ENCODE measurements at places on chromosomes 2 and 18.

DNA sequence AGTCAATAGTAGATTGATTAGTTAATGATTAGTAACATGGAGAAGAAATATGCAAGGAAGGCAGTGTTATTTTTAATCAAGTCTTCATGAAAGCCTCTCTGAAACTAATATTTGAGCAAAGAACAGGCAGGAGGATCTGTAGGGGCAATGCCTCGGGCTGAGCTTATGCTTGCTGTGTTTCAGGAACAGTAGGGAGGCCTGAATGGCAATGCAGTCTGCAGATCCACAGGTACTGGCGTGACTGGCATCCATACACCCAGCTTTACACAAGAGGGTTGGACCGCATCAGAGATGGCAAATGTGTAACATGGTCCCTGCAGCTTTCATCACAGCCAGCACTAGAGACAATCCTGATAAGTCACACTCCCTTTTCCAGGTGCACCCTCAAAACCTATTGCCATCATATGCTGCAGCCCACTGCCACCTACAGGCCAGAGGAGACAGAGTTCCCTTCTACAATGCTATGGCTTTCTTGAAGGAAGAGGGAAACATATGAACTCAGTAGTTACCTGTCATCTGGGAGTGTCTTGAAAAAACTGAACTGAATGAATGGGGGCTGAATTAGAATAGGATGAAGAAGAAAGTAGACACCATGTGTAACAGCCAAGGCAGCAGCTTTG is 582.4 kb upstream of the RAB6C start:
- DNase-seq = no peak

GRCh38 chr2:71697106-71698004 is 244.0 kb downstream of the DYSF start:
- DNase-seq = no peak

- no peak for DNase-seq
Measured at GRCh38 chr2:166417669-166418068, 41.9 kb upstream of the SCN9A start.

DNA sequence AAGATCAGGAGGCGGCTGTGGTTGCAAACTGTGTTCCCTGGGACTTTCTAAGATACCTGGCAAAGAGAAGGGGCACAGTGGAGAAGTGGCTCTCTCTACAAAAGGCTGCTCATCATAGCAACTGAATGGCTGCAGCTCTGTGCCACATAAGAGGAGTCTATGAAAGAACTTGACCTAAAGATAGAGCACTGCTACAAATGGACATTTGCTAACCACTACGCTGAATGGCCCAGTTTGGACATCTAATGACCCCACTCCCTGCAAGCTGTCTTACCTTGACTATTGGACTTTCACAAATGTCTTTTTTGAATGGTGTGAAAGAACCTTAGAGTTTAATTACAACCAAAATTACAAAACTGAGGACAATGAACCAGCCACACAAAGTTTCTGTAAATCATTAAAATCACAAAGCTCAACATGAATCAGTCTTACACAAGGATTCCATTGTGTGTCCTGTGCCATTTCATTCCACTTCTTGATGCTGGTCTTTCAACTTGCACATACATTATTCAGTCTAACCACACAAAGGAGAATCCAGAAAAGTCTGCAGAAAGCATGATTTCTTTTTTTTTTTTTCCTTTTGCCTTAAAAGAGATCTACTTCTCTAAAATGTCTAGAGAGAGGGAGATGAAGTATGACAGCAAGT is 154.0 kb downstream of the LAMA1 start:
- DNase-seq = no peak

- no peak for DNase-seq
Measured at GRCh38 chr18:24536326-24536725, 75.9 kb downstream of the HRH4 start.

DNA sequence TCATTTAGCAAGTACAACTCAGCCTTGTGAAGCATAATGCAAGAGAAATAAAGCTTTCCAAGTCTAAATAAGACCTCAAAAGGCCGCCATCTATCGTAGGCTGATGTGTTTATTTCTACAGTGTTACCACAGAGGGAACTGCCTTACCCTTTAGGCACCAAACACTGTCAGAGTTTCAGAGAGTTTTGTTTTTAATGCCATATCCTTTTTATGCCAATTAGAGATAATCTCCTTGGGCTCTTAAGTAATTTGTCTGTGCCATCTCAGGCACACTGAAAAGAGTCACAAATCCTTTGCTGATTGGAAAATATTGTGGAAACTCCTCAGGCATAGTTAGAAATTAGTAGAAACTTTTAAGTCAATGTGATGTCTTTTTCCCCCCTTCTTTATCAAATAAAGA is 797.1 kb downstream of the SLC4A3 start:
- no peak for DNase-seq

DNA sequence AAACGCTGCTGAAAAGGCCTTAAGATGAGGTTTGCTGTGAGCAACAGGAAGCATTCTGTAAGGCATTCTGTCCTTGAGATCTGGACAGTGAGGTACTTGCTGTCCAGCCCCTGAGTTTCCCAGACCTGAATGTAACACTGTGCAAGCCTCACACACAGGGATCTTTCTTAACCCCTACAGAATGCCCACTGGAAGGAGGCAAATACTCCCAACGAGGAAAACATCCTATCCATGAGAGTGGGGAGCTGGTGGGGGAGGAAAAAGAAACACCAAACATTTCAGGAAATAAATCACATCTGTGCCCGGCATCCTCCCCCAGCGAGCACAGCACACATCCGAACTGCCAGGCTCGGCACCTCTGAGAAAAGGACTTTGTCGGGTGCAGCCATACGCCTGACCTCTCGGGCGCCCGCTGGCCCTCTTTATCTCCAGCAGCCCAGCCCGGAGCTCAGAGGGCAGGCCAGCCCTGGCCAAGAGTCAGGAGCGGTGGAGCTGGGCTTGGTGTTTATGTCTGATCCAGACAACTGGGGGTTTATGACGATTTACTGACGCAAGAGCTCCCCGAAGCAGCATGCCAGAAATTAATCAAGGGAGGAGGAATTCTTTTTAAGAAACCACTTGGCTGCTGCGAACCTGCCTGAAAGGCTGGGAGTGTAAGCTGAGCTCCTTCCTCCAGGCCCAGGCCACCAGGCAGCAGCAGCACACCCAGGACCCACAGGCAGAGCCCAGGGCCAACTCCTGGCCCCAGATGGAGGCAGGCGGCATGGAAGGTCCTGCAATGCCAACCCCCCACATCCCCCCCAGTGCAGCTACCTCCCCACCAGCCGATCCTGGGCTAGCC is 72.2 kb downstream of the HDAC4 start:
- no peak for DNase-seq

- no peak for DNase-seq
Measured at GRCh38 chr2:9497017-9497416, 22.7 kb downstream of the IAH1 start.

GRCh38 chr18:74411475-74411874 is 45.6 kb downstream of the DIPK1C start:
- no peak for DNase-seq

DNA sequence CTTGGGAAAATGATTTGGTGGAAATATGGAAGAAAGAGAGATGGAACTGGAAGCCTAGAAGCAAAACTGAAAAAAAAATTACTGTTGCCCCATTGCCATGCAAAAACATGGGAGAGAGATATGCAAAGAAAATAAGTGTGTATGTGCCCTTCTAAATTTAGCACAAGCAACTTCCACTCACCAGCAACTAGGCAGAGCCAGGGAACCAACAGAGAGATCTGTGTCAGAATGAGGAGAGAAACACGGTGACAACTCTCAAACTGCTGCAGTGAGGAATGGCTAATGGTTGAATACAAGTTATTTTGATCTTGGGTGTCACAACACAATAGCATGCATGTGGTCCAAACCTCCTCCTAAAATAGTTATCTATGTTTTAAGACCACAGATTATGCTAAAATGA is 10.9 kb downstream of the DSC2 start:
- no peak for DNase-seq

DNA sequence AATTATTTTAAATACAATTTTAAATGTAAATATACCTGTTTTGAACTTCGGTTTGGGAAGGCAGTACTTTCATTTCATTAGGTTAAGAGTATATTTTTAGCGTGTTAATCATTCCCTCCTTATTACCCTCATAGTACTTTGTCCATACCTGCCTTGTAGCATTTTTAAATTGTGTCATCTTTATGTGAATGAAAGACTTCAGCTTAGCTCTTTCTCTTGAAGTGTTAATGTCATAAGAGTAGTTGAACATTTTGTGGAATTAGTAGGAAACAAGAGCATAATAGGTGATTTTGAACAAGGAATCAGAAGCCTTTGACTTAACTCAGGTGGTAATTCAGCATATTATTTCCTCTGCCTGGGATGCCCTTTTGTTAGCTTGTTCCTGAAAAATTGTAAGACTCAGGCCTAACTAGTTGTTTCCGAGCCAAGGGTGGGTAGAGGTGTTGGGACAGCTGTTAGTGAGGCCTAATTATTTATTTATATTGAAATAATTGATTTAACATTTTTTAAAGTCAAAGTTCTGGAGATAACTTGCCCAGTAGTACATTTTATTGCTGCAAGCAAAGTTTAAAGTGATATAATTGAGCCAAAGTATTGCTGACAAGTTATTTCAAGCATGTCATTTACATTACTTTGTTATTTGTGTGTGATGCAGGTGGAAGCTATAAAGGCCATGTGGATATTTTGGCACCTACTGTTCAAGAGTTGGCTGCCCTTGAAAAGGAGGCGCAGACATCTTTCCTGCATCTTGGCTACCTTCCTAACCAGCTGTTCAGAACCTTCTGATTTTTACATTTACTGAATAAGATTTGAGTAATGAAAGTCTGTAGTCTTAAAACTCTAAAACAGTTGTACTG is 38.7 kb downstream of the DDX1 start:
- no peak for DNase-seq

DNA sequence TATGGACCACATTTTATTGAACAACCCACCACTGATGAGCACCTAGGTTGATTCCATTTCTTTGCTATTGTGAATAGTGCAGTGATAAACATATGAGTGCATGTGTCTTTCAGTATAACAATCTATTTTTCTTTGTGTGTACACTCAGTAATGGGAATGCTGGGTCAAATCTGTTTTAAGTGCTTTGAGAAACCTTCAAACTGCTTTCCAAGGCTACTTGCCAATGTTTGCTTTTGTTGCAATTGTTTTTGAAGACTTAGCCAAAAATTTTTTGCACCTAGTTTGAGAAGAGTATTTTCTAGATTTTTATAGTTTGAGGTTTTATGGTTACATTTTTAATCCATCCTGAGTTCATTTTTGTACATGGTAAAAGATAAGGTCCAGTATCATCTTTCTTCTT is 587.4 kb upstream of the SETBP1 start:
- no peak for DNase-seq

DNA sequence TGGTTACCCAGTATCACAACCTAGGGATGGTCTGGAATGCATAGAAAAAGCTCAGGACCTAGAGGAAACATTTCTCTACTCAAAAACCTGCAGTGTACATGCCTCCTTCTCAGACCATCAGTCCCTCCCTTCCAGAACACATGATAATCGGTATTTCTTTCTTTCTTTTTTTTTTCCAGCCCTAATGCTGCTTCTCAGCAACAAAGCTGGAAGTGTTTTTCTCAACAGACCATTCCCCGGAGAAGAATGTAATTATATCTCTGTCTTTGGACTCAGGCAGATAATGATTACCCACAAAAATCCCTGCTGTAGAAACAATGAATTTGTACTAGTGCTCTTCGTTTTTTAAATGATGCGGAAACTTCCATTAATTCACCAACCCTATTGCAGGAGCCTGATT is 44.1 kb upstream of the NDUFV2 start:
- no peak for DNase-seq

- no peak for DNase-seq
Measured at GRCh38 chr2:147575106-147575505, 269.7 kb upstream of the ACVR2A start.

DNA sequence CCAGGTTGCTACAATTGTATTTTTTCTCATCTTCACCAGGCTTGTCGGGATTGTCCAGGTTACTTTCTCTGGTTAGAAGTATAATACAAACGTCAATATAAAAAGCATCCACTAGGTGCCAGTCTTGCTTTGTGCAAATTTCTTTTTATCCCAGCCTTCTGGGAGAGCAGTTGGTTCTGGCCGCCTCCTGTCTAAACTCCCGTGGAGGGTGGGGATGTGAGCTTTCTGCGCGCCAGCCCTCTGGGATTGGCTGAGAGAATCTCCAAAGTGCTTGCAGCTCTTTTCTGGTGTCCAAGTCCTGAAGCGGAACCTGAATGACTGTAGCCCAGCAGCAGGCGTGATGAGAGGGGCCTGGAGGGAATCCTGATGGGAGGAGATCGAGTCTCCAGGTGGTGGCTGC is 22.4 kb upstream of the TOGARAM2 start:
- no peak for DNase-seq

DNA sequence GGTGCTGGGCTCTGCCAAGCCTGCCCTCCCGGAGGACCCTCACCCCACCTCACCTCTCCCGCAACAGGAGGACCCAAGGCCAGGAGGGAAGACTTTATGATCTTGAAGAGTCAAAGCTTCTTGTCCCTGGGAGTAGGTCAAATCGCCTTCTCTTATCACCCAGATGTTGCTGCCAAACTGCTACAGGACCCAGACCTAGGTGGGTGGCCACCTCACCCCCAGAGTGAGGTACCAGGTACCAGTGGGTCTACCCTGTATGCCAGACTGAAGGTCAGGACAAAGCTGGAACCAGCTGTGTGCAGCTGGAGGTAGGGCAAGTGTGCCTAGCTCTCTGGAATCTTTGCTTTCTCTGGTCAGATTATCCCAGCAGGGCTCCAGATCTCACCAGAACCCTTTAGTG is 197.2 kb downstream of the ZFP36L2 start:
- DNase-seq = no peak

GRCh38 chr2:98749066-98749450 is 18.1 kb upstream of the MGAT4A start:
- DNase-seq = no peak

DNA sequence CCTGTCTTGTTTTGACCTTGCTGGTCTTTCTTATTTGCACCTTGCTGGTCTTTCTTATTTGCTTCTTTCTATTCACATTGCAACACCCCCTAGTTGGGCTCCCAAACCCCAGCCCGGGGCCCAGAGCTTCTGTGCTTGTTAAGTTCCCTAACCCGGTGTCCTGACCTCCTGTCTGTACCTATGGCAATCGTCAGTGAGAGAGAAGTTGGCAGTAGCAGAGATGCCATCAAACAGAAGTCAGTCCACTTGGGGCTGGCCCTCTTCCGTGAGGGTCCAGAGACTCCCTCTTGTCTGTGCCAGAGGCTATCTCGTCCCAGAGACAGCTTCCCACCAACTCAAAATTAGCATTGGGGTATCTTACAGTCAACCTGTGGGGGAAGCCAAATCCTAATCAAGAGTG is 55.7 kb downstream of the DPYSL5 start:
- DNase-seq = no peak

GRCh38 chr18:10420561-10421352 is 33.7 kb upstream of the APCDD1 start:
- no peak for DNase-seq

- DNase-seq = no peak
Measured at GRCh38 chr2:160741815-160742214, 248.2 kb upstream of the RBMS1 start.

All from stimulated activated CD8-positive, alpha-beta memory T cell treated with anti-CD3 and anti-CD28 coated beads, Interleukin-4, amount 100 ng/mL, for 1 hour (primary cell).